EL (cell line): ENCODE measurements at places on chromosomes 1 and 21.

- DNase-seq = no peak
Observed at GRCh38 chr1:150015651-150016131, 5.2 kb upstream of the OTUD7B start.

DNA sequence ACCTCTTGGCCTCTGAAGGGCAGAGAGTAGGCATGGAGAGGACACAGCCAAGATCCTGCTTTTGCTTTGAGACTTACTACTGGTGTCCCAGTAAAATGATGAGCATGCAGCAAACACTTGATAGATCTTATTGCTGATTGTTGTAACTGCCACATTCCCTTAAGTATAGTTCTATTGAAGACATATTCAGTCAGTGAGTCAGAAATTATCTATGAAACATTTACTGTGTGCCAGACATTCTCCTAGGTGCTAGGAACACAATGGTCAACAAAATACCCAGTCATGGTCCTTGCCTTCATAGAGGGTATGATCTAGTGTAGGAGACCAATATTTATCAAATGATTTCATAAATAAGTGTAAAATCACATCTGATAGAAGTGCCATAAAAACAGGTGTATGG is 13.6 kb downstream of the STYXL2 start:
- DNase-seq = no peak

- DNase-seq = peak; percentile 13
Observed at GRCh38 chr1:20112279-20113000, 6.9 kb downstream of the PLA2G2D start.

GRCh38 chr1:91092503-91092902 is 70.7 kb upstream of the ZNF644 start:
- DNase-seq = peak; percentile 15

DNA sequence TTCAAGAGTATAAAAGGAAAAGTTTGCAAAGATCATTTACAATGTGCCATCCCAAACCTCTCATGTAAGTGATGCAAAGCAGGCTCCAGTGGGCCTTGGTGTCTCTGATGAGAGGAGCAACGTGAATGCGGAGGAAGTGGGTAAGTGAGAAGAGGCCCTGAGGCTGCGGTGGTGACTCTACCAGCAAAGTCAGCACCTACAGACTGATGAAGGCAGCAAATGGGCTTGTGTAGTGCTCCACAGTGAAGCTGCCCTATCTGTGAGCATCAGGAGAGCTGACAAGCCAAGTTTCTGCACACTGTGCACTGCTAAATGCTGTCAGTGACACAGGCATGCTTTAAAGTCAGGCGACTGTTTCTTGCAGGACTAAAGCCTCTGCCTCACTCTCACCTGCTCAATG is 15.6 kb upstream of the RAP1A start:
- no peak for DNase-seq

- peak; percentile 28 for DNase-seq
Observed at GRCh38 chr1:50735443-50735842, 224.6 kb downstream of the FAF1 start.

- no peak for DNase-seq
Observed at GRCh38 chr1:25573591-25573930, 30.2 kb downstream of the LDLRAP1 start.
